ENCODE measurements at places on chromosomes 7 and 10.

DNA sequence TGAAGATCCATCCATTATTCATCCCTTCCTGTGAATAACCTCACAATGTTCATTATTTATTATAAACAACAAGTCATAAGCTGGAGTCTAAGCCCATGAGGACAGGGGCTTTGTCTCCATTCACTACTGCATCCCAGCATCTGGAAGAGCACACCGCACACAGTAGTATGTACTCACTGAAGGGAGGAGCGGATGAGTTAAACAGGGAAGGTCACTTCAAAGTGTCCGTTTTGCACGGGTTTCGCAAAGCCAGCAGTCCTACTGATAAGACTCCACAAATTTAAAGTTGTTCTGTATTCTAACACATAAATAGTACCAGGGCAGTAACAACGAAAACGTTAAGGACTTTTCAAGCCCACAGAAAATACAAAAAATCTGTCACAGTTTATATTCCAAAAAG lies 167.9 kb downstream of the PARD3 start:
- DNase-seq: no peak

GRCh38 chr7:157513682-157514081 lies 176.9 kb downstream of the DNAJB6 start:
- peak; percentile 22 for DNase-seq

- DNase-seq: no peak
These were observed 48.1 kb upstream of the TARP start for GRCh38 chr7:38321515-38321944.

DNA sequence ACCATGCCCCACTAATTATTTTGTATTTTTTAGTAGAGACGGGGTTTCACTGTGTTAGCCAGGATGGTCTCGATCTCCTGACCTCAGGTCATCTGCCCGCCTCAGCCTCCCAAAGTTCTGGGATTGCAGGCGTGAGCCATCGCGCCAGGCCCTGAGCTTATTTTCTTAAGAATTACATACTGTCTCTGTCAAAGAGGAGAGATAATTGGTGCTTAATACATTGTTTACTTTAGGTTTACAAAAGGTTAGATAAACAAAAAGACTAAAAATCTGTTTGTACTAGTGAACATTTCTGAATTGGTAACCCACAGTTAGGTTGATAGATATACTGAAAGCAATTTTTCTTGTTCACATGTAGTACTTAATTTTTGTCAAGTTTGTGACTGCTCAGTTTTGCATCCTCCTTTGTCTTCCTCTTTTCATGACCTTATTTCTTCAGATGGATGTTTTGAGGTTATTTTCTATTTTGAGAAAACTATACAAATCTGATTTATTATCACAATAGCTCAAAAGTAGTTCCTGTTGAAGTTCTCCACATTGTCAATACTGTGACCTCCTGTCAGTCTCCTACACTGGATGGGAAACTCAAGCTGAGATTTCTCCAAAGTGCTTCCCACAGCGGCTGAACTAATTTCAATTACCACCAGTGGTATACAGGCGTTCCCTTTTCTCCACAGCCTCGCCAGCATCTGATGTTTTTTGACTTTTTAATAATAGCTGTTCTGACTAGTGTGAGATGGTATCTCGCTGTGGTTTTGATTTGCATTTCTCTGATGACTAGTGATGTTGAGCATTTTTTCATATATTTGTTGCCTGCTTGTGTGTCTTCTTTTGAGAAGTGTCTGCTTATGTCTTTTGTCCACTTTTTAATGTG lies 22.5 kb downstream of the HHEX start:
- no peak for DNase-seq

DNA sequence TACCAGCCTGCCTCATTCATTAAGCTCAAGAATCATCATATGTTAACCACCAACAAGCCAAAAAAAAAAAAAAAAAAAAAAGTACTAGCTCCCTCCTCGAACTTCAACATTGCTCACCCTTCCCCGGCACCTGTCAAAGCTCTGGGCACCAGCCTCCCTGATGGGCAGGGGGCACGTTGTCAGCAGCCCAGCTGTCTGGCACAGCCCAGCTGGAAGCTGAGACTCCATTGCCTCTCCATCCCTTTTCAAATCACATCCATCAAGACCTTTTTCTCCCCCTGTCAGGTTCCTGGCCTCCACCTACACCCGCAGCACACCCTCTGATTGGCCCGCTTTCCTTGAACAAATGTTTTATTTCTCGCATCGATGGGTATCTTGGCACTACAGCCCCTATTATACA lies 913.3 kb upstream of the AUTS2 start:
- no peak for DNase-seq

DNA sequence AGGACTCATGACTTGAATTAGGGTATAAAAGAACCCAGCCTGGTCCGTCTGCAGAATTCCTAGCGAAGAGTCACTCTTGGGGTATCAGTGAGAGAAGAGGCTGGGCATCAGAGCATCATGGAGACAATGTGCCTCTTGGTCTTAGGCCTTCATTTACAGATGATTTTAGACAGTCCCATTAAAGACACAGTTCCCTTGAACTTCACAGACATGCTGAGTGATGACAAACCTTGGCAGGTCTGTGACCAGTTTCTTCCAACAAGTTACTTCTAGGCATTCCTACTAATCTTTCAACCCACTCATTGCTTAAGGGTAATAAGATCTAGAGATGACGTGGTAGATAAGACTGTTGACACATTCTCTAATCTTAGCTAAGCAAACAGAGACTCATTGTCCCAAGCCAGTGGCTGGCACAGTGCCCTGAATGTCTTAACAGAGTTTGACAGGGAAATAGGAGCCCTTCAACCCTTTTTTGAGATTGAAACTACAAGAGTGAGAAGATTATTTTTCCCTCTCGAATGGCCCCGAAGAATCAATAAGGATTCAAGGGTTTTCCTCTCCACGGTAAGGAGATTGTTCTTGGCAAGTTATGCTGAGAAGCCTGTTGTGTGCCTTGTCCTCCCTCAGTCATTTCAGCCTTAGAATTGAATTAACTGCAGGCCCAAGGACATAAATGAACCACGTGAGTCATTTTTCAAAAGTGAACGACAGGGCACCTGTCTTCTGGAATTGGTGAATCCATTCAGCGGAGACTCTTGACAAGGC lies 281.1 kb downstream of the CCDC3 start:
- no peak for DNase-seq

DNA sequence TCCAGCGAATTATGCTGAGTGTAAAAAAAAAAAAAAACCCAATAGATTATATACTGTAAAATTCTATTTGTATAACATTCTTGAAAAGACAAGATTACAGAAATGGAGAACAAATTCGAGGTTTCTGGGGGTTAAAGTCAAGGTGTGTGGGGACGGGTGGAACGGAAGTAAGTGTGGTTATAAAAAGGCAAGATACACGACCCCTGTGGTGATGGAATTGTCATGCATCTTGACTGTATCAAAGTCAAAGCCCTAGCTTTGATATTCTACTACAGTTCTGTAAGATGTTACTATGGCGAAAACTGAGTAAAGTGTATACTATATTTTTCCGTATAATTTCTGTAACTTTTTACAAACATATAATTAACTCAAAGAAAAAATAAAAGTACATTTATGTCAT lies 718.2 kb upstream of the PCDH15 start:
- no peak for DNase-seq

Measured in liver (tissue), 10 donors.